ENCODE measurements at places on chromosomes 11 and 22. TPM values are rescaled to one million over a fixed set of nuclear protein-coding genes. Genes with fewer than 3 reads are reported as not detected.

DNA sequence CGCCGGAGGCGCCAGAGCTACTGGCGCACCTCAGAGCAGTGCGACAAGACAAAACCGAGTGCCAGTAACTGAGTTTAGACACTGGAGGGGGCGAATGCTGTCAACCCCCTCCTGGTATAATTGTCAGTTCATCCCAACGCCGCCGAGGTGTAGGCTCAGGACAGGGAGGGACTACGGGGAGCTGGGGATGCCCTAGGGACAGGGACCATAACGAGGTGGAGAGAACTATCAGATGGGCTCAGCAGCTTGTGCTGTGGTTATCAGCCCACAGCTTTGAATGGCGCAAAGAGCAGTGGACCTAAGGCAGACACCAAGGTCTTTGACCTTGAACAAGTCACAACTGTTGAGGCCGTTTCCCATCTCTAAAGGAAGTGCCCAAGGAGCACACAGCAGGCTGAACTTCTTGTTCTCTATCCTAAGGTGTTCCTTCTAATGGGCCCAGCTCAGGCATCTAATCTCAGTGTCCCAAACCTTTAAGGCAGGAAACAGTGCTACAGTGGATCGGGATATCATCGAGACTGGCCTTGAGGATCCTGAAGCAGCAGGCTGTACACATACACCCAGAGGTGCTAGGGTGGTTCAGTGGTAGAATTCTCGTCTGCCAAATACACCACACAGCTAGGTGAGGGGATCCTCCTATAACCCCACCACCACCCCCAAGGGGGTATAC is 958 bp upstream of the TUT1 start:
- no peak for DNase-seq

DNA sequence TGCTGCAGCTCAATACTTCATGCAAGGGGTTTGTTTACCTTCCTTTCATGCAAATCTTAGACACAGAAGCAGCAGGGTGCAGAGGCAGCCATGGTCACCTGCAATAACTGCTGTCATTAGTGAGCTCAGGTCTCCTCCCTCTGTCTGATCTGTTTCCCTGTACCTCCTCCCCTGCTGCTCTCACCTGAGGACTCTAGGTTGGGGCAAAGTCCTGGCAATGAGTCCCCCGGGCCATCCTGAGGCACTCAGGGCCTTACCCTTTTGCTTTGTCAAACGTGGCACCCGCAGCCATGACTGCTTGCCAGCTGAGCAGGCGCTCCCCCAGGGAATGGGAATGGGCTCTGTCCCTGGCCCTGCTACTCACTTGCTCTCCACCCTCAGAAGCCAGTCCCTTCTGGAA is 3.9 kb downstream of the LRRC10B start:
- DNase-seq, result no peak

- peak; percentile 35 for DNase-seq
Observed at GRCh38 chr11:125394296-125394695, 101.8 kb downstream of the FEZ1 start.

DNA sequence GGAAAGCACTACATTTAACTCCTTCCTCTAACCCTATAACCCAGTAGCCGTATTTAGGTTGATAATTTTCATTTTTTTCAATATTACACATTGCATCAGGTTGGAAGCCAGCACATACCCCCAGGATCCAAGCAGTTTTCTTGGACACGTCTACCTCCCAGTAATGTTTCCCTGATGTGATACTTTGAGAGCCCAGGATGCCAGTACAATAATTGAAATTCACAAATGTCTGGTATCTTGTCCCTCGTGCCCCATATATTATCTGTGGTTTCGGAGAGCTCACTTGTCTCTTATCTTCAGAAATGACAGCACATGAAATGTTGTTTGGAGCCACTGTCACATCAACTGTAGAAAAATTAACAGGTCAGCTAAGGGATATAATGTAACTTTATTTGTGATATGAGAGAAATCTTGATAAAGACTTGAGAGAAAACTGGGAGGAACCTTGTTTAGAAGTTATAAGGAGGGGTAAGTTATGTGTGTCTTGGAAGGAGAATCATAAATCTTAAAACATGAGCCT is 19.8 kb downstream of the TRIM5 start:
- no peak for DNase-seq

DNA sequence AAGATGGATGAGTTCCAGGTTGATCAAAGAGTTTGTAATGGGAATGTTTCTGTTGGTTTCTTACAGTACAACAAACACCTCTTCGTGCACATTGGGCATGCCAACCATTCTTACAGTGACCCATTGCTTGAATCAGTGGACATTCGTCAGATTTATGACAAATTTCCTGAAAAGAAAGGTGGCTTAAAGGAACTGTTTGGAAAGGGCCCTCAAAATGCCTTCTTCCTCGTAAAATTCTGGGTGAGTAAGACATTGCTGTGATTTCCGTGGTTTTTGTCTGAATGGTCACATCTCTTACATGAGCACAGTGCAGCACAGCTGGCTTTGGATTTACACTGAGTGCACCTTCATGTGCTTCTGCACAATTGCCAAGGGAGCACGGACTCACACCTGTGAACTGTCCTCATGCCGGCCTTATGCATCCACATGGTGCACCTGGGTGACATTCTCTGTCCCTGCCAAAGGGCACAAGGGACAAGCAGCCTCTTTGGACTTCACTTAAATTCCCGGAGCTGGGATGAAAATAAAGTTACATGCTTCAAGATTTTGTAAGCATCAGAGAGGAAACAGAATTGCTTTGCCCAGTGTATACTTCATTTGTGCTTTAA is 107.1 kb upstream of the RASSF10 start:
- no peak for DNase-seq

- DNase-seq, result no peak
Observed at GRCh38 chr11:73311394-73311869, 3.4 kb downstream of the ARHGEF17 start.

GRCh38 chr11:129728581-129728980 is 87.1 kb upstream of the TMEM45B start:
- DNase-seq, result peak; percentile 68

DNA sequence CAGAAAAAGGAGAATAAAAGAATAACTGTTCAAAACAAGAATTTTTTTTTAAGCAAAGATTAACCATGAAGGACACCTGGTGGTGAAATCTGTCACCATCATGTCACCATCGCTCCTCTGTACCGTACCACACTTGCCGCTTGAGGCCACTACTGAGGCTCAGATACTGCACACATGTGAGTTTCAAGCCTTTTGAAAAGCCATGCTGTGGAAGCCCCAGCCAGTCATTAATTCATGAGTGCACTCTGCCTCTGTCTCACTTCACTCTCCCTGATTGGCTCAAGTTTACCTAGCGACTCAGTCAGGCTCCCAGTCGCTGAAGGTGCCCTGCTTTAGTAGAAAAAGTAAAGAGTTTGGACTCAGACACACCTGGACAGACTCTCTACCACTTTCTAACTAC is 6.6 kb upstream of the MS4A12 start:
- no peak for DNase-seq

GRCh38 chr11:32137263-32137662 is 46.4 kb downstream of the RCN1 start:
- no peak for DNase-seq

DNA sequence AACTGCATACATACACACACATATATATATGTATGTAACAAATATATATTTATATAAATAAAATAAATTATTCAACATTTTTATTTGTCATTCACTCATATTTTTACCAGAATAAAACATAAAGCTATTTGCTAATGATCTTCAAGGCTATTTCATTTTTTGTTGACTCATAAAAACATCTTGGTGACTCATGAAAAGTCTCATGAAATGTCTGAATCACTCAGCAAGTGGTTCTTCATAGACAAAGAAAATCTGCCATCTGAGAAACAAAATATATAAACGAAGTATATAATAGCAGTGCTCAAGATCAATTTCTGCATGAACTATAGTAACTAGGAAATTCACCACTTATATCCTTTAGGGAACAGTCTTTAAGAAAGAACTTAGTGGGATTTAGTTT is 764.8 kb upstream of the FAT3 start:
- no peak for DNase-seq

- no peak for DNase-seq
Observed at GRCh38 chr11:134270250-134270714, 5.9 kb upstream of the GLB1L3 start.

The SYT13 gene
- total RNA-seq, result 1.5 TPM

The THY1 gene
- 49.6 TPM for total RNA-seq

The DLAT gene
- 77.1 TPM for total RNA-seq

The OR5A2 gene
- not detected for total RNA-seq

The NRIP3 gene
- total RNA-seq, result 0.62 TPM
